ENCODE measurements at places on chromosomes 1 and 21.
A peak's percentile ranks its signal among the peaks of the same experiment; 100 is the strongest.

DNA sequence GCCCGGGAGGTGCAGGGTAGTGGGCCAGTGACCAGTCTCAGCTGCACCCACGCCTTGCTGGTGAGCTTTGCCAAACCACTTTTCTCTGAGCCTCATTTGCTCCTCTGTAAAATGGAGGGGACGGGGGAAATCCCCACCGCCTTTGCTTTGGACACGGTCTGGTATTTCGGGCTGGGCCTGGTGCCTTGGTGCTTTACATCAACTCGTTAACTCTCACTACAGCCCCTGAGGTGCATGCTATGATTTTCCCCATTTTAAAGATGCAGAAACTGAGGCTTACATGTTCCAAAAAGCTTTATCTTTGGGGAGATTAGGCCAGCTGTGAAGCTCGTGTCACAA lies 116.1 kb upstream of the RUNX3 start:
- ATAC-seq = no peak

DNA sequence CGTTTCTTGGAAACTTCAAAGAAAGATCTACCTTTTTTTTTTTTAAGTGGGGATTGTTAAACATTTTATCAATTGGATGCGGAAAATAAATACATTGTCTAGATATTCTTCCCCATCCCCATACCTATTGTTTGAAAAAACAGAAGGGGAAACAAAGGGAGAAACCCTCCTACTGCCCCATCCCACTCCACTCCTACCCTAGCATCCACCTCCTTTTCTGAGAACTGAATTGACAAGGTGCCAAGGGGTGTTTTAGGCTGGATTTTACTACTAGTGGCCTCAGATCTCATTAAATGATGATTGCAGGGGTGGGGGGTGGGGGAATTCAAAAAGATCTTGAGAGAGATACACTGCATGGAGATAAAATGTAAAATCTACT lies 2.6 kb downstream of the EDARADD start:
- no peak for ATAC-seq

DNA sequence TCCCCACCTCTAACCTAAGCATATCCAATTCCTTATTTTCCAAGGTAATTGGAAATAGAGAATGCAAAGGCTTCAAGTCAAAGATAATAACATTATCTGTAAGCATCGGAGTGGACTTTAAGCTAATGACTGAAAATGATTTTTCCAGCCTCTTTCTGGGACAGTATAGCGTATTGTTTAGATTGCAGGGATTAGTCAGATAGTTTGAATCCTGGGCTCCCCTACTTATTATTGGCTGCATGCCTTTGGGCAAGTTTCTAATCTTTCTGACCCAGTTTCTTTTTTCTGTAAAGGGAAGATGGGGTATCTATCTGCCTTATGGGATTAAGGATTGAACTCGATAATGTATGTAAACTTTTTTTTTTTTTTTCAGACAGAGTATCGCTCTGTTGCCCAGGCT lies 1.5 kb upstream of the CDC20 start:
- ATAC-seq = no peak

- ATAC-seq = no peak
Observed at GRCh38 chr1:211332830-211333229, 6.2 kb downstream of the TRAF5 start.

GRCh38 chr1:246012341-246012740 lies 494.7 kb downstream of the SMYD3 start:
- ATAC-seq = no peak

DNA sequence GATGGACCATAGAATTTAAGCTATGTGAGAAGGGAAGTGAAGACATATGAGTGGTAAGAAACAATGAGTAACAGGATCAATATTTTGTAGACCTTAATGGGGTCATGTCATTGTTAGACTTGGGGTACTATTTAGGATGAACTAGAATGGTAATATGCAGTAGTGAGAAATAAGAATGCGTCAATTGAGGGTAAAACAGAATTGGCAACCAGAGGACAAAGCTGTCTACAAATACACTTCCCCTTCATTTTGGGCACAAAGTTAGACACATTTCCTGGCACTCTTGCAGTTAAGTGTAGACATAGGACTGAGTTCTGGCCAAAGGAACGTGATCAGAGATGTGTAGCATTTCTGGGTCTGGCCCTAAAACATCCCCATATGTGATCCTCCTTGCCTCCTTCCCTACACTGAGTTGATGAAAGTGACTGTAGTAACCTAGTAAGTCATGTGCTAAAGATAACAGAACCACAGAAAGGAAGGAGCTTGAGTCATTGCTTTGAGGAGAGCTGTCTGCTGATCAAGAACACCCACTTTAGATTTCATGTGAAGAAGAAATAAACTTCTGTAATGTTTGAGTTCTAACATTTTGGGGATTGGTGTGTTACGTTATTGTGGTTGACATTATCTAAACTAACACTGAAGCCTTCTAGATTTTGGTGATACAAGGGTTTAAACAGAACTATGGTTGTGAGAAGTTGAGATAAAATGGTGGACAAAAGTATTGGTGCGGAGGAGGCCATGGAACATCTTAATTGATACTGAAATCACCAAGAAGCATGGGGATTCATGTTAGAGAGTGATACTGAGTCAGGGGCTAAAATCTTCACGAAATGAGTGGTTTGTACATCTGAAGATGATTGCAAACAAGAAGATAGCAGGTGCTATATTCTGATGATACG lies 41.7 kb downstream of the CD55 start:
- ATAC-seq = no peak

- ATAC-seq = no peak
Observed at GRCh38 chr21:16624479-16625118, 888.2 kb upstream of the CXADR start.

DNA sequence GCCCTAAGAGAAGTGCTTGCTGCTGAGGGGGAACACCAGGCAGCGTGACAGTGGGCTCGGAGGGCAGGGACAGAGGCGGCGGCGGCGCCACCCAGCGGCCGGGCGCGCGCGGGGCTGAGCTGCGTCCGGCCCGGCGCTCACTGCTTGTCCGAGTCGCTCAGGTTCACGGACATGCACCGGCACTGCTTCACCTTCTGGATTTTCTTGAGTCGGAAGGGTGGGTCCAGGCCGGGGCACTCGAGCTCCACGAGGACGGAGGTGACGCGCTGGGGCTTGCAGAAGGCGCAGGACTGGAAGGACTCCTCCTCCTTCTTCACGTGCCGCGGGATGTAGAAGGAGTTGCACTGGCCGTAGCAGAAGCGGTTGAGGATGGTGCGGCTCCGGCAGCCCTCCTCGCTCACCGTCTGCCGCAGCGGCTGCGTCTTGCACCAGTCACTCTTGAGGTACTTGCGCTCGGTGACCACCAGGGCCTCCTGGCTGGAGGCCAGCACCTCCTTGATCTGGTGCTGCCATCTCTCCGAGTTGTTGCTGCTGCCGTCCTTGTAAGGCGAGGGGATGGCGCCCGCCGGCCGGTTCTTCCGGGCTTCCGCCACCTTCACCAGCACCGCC lies 119.0 kb downstream of the GREM2 start:
- no peak for ATAC-seq

GRCh38 chr1:211247921-211248320 lies 11.2 kb upstream of the RCOR3 start:
- ATAC-seq = no peak

- no peak for ATAC-seq
Observed at GRCh38 chr1:229281339-229281926, 10.5 kb downstream of the RAB4A start.

- ATAC-seq = peak; percentile 32
Observed at GRCh38 chr1:192530254-192530653, 45.3 kb upstream of the RGS1 start.

GRCh38 chr21:24823247-24823646 lies 784.0 kb downstream of the MRPL39 start:
- ATAC-seq = no peak

- no peak for ATAC-seq
Observed at GRCh38 chr1:9169601-9170137, 40.8 kb upstream of the GPR157 start.
